ENCODE measurements at places on chromosomes 4 and X.
A peak's percentile ranks its signal among the peaks of the same experiment; 100 is the strongest.

- DNase-seq: no peak
Observed at GRCh38 chr4:79856196-79856595, 216.8 kb downstream of the ANTXR2 start.

- DNase-seq: no peak
Observed at GRCh38 chr4:56613101-56613862, 67.8 kb downstream of the HOPX start.

DNA sequence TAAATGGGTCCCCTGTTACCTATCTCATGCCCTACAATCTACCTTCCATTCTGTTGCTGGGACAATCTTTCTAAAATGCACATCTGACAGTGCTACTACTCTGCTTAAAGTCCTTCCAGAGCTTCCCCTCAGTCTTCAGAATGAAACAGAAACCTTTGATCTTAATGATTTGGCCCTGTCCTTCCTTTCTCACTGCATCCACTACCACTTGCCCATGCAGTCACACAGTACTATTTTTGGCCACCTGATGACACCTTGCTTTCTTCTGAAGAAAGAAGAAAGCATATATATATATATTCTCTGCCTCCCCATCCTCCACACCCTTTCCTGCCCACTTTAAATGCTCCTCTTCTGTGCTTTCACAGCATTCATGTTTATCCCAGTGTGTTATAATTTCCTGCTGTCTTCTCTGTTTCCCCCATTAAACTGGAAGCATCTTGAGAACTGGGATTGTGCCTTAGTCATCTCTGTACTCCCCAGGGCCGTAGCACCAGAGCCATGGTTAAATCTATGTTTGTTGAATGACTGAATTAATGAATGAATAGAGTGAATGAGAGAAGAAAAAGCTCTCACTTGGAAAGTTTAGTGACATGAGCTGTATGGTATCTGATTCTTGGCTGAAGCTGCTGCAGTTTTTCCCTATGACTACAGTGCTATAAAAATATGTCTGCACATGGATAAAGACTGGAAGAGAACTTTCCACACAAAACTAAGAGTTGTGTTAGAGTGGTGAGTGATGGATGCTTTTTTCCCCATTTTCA is 56.2 kb downstream of the RTL9 start:
- no peak for DNase-seq

GRCh38 chrX:12423346-12423745 is 285.1 kb downstream of the FRMPD4 start:
- DNase-seq: no peak

DNA sequence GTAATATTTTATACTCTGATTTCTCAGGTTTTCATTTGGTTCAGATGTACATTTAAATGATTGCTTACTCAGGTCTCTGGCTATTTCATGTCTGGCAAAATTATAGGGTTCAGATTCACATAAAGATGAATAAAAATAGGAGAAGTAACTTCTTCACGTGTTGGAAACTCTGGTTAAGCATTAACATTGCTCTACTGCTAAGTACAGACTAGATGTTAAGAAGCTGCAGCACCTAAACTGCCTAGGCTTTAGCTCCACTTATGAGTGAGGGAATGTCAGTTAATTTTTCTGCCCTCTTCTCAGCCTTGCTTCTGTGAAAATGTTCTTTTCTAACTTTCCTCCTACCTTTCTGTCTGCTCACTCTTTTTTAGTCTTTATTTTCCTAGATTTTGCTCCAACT is 361.2 kb downstream of the ARAP2 start:
- no peak for DNase-seq

DNA sequence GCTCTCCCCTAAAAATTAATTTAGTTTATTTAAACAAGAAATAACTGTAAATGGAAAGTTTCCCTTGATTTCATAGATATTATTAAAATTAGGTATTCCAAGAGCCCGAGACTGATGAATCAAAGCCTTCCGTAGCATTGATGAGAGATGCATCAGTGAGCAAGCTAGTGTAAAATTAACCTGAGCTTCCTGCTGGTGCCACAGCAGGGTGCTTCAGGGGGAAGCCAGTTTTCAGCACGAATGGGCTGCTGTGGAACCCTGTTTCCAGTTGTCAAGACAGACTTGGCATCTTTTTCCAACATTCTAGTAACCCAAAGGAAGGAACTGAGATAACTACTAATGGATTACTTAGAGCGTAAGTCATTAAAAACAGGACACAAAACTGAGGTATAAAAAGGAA is 221.7 kb downstream of the RBMX2 start:
- no peak for DNase-seq

- no peak for DNase-seq
Observed at GRCh38 chr4:13626492-13627177, 890 bp downstream of the BOD1L1 start.

DNA sequence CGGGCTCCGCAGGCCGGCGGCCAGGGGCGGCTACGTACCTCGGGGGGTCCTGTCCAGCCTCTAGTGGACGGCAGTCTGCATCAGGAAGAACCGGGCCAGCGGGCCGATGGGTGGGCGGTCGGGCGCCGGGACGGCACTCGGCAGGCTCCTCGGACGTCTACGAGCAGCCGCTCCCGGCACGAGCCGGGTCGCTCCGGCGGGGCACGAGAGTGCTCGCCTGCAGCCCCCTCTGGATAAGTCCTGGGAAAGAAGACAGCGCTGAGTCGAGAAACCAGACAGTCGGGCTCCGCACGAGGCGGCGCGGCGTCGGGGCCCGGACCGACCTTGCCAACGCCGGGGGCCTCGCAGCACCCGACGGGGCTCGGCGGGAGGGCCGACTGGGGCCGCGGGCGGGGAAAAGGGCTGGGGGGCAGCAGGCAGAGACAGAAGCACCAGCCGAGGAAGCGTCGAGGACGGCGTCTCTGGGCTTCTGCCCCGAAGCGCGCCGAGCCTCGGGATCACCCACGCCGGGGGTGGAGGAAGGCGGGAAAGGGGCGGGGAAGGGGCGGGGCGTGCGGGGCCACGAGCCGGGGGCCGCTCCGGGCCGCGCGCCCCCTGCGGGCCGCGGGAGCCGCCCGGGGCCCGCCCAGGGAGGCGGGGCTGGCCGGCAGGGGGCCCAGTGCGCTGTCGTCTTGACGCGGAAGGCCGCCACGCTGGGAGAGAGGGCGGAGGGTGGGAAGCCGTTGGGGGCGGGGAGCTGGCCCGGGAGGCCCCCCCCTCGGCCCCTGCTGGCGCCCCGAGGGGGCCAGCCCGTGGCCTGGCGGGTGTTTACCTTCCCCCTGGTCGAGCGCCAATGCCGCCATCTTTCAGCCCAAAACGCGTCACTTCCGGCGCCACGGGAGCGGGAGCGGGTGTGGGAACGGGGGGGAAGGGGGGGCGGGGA is 1.9 kb downstream of the KLHL15 start:
- peak; percentile 77 for DNase-seq

GRCh38 chrX:107167163-107167921 is 38.9 kb downstream of the NUP62CL start:
- DNase-seq: no peak
